NK-92 treated with Interleukin-12 subunit alpha and Interleukin-12 subunit beta, amount 100 ng/mL, for 24 hours (cell line): ENCODE measurements at places on chromosomes 4 and X.

DNA sequence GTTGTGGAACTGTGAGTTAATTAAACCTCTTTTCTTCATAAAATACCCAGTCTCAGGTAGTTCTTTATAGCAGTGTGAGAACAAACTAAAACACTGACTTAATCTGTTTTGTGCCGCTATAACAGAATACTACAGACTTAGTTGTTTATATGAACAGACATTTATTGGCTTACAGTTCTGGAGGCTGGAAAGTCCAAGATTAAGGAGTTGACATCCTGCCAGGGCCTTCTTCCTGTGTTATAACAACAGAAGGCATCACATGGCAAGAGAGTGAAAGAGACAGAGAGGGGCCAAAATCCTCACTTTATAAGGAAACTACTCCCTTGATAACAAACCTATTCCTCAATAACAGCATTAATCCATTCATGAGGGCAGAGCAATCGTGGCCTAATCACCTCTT is 42.5 kb upstream of the KCNIP4 start:
- no peak for DNase-seq

DNA sequence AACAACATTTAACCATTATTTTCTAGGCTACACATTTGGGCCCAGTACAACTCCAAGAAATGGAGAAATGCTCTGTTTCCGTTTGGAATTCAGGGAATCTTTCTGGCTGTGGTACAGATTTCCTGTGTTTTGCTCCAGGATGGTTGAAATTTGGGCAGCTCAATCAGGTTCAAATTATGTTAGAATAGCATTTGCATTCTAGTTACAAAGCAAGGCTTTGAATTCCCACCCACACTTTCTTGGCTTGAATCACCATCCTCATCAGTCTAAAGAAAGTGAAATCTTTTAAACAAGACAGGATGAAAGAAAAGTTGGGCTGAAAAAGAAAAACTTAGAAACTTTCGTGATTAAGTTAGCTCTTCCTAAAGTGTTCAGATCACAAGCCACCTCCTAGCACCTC is 98.1 kb upstream of the VCX3B start:
- no peak for DNase-seq

DNA sequence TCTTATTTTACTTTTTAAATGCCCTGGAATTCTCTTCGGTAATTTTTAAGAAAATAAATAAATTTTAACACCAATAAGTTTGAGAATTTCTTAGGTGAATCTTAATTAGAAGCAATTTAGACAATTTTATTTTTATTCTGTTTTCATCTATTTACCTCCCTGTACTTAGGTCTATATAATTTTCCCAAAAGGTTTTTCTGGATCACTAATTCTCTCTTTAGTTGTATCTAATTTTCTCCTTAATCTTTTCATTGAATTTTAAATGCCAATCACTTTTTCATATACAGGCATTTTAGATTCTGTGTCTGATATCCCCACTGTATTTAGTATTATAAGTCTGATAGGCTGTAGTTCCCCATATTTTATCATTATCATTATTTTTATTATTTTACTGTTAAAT is 845.3 kb downstream of the TRIML1 start:
- no peak for DNase-seq

DNA sequence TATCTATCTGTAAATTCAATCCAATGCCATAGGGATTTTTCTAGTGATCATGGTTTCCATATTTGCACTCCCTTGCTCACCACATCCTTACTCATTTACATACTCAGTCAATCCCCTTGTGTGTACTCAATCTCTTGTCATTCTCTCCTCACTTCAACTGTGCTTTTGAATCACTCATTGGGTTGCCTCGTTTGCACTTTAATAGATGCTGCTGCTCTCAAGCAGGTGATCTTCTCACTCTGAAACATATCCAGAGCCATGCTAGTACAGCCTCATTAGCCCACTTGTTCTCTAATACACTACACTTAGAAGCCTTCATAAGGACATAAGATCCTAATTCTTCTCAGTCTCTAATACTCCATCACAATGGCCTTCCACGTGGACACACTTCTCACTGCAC is 507.9 kb downstream of the TECRL start:
- no peak for DNase-seq

- DNase-seq, result no peak
Measured at GRCh38 chr4:137083571-137084135, 448.6 kb downstream of the PCDH18 start.

- DNase-seq, result no peak
Measured at GRCh38 chrX:132467026-132467425, 21.8 kb downstream of the MBNL3 start.
